ENCODE measurements at places on chromosomes 1 and 21.

DNA sequence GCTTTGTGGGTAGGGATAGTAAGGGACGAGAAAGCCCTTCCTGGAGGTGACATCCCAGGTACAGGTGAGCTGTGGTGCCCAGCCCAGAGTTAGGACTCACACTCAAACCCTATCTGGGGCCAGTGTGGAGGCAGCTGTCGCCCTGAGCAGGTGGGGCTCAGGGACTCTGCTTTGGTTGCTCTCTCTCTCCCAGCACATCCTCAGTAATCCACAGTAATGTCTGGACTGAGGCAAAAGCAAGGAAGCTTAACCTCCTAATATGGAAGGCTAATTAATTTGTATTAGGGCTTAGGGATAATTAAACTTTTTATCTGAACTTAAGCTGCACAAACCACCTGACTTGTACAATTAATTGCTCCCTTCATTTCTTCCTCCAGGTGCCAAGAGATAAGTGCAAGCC lies 38.2 kb downstream of the DDX20 start:
- DNase-seq: no peak

DNA sequence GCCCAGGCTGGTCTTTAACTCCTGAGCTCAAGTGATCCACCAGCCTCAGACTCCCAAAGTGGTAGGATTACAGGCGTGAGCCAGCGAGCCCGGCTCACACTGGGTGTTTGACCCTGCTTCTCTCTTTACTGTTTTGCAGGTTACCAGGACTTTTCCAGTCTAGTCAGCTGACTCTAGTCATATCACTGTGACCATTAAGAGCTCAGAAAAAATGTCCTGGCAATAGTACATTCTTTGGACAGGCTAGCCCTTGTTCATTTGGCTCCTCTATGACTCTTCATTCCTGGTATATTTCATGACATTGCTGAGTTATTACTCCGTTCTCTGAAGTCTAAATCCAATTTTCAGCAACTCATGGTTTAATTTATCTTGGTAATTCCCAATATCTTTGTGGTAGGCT lies 8.0 kb upstream of the CA6 start:
- no peak for DNase-seq

DNA sequence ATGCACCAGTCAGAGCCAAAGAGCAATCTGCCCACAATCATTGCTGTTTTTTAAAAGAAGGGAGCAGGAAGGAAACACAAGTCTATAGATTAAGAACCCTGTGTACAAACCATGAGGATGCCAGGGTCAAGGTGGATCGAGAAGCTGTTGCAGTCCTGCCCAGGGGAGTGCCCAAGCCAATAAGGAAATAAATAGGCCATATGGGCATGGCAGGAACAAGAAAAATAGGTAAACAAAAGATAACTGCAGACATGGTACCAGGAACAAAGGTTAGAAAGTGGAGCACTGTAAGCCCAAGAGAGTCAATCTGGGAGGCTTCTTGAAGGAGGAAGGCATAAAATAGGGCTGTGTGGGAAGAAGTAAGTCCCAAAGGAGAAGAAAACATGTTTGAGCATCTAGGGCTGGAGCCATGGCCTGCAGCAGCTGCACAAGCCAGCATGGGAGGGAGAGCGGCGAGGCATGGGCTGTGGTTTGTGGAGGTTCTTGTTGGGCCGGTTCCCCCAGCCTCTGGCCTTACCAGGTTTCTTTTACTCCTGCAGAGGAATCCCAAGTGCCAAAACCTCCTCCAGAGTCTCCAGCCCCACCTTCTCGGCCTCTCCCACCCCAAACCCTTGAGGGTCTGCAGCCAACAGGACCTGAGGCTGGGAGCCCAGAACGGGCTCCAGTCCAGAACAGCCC lies 13.6 kb downstream of the INAVA start:
- DNase-seq: no peak

- no peak for DNase-seq
These were observed 158.2 kb downstream of the TGFBR3 start for GRCh38 chr1:91727763-91728162.

DNA sequence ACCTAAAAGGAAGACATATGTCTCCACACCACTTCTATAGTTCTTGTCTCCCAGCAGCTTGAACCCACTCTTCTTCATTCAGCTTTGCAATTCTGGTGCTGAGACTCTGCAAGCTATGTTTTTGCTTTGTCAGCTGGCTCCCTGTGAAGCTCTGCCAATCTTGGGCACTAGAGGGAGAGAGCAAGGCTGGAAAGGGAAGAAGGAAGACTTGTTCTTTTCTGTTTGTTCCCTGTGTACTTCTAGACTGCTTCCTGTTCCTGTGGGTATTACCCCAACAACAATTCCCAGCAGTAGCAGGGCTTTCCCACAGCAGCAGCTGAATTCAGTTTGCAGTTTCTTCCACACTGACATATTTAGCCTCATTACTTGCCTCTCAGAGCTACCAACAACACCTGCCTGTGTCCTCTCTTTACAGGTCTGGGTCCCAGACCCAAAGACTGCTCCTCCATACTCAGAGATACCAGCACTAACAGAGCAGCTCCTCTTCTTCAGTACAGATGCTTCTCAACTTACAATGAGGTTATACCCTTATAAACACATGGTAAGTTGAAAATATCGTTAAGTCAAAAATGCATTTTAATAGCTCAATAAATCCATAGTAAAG lies 275.2 kb upstream of the NEGR1 start:
- no peak for DNase-seq

GRCh38 chr1:37474046-37474696 lies at the start of gene ZC3H12A:
ZC3H12A (plus strand) TSS chr1:37474580; CDS start chr1:37475497, 917 bp downstream.
- peak; percentile 92 for DNase-seq

DNA sequence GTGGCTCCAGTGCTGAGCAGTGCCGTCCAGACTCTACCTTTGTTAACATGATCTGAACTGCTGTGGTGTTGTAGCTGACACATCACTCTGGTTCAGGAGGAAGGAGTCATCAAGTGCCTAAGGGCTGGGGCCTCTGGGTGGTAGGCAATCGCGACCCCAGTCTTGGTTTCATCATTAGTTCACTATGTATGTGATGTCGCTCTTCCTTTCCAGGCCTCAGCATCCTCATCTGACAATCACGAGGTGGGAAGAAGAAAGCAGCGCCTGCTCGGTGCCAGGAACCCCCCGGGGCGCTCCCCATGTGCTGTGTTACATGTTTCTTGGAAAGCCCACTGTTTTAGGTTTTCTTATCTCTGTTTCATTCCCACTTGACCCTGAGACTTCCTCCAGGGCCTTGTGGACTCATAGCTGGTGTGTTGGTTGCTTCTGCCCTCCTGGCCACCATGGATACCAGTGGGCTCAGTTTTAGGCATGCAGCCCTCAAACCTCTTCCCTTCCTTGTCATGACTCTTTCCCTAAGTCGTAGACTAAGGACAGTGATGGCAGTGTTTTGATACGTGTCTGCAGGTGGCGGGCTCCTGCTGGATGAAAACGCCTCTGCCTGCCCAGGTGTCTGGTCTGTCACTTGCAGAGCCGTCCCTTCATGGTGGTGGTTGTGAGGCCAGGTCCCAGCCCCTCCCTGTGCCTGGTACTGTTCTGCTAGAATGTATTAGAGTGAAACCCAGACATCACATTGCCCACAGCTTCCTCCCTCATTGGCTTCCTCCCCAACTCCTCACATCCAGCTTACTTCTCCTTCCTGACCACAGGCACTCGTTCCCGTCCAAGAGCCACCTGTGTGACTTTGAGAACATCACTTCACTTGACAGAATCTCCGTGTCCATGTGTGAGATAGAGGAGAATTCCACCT lies 17.2 kb upstream of the FOXO6 start:
- no peak for DNase-seq

GRCh38 chr1:5297180-5297885 lies 642.9 kb downstream of the AJAP1 start:
- no peak for DNase-seq

GRCh38 chr1:215081661-215082531 lies 641 bp upstream of the KCNK2 start:
- no peak for DNase-seq

GRCh38 chr21:43370091-43370658 lies 56.8 kb downstream of the SIK1 start:
- no peak for DNase-seq

GRCh38 chr1:66197785-66198184 lies 336.2 kb upstream of the SGIP1 start:
- no peak for DNase-seq

GRCh38 chr1:53890522-53890941 lies 935 bp upstream of the YIPF1 start:
- peak; percentile 49 for DNase-seq

- DNase-seq: no peak
These were observed 188.1 kb downstream of the TNR start for GRCh38 chr1:175555266-175555665.

- peak; percentile 69 for DNase-seq
These were observed 177.7 kb downstream of the ADSS2 start for GRCh38 chr1:244273845-244274619.

DNA sequence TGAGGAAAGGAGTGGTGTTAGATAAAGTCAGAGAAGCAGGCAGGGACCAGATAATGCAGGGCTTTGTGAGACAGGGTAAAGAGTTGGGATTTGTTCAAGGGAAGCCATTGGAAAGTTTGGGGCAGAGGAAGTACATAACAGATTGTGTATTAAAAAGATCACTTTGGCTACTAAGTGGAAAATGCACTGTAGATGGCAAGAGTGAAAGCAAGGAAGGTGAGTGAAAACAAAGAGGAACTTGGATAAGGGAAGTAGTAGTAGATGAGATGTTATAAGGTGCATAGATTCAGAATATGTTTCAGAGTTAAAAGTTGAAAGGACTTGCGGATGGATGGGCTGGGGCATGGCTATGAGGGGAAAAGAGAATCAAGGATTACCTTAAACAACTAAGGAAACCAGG lies 17.4 kb downstream of the MRPL39 start:
- no peak for DNase-seq

DNA sequence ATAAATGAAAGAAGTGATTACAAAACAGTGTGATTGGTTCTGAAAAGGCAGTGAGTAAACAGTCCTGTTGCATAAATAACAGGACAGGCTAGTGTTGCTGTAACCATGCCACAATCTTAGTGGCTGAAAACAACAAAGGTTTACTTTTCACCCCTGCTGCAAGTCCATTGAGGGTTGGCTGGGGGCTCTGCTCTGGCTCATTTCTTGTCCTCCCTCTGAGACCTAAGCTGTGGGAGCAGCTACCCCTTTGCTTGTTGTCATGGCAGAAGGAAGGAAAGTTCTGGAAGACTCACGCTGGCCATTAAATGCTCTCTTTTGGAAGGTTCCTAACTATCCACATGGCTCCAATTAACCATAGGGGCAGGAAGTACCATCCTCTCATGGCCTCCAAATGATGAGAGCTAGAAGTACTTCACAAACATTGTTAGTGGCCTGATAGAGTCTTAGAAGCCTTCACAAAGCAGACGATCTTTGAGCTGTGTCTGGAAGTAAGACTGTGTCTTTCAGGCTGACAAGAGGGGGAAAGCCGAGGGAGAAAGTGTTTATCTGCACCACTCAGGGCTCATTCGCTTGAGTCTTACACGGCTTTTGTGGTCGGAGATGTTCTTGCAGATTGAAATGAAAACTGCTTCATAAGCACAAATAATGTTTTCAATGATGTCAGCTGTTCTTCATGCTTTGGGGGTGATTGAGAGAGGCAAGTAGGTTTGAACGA lies 11.9 kb downstream of the RCSD1 start:
- no peak for DNase-seq

GRCh38 chr1:23701996-23702395 lies 10.4 kb downstream of the RPL11 start:
- DNase-seq: peak; percentile 2

DNA sequence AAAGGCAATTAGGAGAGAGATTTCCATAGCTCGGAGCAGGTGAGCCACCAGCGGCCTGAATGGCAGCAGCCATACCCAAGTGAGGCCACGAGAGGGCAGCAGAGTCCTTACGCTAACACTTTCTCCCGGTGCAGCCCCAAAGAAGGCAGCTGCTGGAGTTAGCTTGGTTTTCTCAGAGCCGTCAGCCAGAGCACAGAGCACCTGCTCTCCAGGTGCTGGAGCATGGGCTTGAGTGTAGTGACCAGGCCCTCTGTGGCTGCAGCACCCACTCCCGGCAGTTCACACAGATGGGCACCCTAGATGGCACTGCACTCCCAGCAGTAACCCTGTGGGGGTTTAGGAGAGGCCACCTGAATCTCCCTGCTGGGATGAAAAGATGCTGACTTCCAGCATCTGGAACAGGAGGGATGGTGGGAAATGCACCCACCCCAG lies 45.8 kb downstream of the TMCC2 start:
- peak; percentile 71 for DNase-seq

DNA sequence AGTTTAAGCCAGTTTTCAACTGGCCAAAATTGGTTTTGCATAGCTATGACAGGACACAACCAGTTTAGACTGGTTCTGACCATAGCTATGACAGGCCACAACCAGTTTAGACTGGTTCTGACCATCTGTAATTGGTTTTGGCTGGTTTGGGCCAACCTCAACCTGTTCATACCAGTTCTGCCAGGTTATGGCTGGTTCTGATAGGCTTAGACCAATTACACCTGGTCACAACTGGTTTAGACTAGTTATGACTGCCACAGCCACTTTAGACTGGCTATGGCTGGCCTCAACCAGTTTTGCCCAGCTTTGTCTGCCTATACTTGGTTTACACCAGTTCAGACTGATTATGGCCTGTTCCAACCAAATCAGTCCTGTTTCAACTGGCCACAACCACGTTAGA lies 353.2 kb upstream of the CAMK1G start:
- no peak for DNase-seq

DNA sequence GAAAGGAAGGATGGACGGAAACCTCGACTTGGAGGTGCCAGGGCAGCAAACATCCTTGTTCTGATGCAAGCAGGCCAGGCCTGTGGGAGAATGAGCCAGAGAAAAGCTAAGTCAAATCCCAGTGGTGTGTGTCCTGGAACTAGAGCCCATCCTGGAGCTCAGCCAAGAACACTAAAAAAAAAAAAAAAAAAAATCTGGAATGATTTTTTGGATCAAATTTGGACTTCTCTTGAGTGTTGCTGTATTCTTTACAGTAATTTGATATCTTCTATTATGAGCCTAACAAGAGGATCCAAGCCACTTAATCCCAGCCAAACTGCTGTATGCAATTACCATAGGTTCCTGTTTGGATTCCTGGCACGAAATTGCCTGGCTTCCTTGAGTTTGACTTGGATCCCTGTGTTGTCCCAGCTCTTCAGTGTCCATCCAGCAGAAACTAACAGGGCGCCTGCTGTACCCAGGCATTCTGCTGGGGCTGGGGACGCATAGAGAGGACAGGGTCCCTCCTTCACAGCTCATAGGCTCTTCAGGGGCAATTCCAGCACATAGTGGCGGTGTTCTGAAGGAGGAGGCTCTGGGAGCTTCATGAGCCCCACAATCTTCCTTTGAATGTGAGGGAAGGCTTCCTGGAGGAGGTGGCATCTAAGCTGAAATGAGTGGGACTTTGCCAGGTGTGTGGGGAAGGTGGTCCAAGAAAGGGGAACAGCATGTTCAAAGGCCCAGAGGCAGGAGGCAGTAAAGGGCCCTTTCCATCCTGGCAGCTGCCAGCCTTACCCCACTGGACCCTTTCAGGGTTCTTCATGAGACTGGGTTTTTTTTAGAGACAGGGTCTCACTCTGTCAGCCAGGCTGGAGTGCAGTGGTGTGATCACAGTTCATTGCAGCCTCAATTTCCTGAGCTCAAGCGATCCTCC lies 24.7 kb downstream of the EPHX1 start:
- DNase-seq: no peak
